ENCODE measurements at places on chromosomes 16 and 17.

DNA sequence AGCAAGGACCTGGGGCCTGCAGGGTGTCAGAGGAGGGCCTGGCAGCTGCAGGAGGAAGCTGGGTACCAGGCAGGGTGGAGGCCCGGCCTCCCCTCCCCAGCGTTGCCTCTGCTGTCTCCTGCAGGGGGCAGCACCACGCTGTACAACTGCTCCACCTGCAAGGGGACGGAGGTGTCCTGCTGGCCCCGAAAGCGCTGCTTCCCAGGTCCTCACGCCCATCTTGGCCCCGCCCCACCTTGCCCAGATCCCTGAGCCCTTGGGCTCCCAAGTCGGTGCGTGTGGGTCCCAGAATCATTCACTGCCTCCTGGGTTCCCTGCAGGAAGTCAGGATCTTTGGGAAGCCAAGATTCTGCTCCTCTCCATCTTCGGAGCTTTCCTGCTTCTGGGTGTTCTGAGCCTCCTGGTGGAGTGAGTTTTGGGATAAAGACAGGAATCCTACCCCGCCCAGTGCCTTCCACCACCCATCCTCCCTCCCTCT, 1.2 kb downstream of the TMEM95 start:
- peak; percentile 81 for DNase-seq

GRCh38 chr17:79595471-79595870, 15.4 kb downstream of the RBFOX3 start:
- no peak for DNase-seq

DNA sequence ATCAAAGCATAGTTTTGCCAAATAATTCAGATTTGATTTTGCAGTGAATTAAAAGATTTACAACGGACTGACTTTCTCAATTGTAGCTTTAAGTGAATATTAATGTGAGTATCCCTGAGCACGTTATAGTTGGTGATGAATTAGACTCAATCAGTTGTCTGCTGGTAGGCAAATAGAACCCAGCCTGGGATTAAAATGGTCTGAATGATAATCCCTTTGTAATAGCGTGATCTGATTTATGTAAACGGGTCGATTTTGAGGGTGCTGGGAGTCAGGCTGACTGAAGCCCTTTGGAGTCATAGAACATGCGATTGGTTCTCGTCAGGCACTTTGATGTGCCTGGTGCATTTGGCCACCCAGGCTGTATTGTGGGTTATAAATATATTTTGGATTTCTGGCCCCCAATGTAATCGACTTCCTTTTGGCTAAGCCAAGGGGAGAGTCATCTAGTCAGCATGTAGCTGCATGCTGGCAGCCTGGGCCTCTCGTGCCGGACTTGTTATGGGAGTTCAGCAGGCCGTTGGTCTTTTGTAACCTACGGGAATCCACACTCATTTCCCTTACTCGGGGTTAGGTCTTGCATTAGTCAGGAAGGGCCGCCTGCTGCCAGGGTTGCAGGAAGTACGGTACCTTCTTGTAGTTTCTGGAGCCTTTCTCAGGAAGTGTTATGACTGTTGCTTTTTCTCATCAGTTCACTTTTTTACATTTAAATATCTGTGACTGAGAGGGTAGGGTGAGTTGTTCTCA, 5.4 kb downstream of the PGS1 start:
- peak; percentile 61 for DNase-seq

- DNase-seq: peak; percentile 84
Observed at GRCh38 chr17:82030470-82031302, 792 bp upstream of the RAC3 start.

GRCh38 chr17:65177901-65178300, 40.7 kb downstream of the RGS9 start:
- no peak for DNase-seq
